Left ventricle myocardium inferior (tissue), 1 donor: ENCODE measurements at places on chromosomes 1 and 21.

GRCh38 chr1:83499998-83500397 lies 498.9 kb downstream of the TTLL7 start:
- no peak for DNase-seq

- DNase-seq, result no peak
Observed at GRCh38 chr1:19128968-19129514, 81.0 kb downstream of the UBR4 start.

DNA sequence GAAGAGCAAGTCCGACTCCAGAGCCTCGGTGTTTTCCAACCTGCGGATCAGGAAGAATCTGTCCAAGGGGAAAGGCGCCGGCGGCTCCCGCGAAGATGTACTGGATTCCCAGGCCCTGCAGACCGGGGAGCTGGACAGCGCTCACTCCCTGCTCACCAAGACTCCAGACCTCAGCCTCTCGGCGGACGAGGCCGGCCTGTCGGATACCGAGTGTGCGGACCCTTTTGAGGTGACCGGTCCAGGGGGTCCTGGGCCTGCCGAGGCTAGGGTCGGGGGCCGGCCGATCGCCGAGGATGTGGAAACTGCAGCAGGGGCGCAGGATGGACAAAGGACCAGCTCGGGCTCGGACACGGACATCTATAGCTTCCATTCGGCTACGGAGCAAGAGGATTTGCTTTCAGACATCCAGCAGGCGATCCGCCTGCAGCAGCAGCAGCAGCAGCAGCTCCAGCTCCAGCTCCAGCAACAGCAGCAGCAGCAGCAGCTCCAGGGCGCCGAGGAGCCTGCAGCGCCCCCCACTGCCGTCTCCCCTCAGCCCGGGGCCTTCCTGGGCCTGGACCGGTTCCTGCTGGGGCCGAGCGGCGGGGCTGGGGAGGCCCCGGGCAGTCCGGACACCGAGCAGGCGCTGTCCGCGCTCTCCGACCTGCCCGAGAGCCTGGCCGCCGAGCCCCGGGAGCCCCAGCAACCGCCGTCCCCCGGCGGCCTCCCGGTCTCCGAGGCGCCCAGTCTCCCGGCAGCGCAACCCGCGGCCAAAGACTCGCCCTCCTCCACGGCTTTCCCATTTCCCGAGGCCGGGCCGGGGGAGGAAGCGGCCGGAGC lies 827 bp downstream of the FMN2 start:
- no peak for DNase-seq

GRCh38 chr1:46512135-46512791 lies 22.6 kb downstream of the DMBX1 start:
- DNase-seq, result no peak

GRCh38 chr1:202567738-202568137 lies 142.5 kb downstream of the SYT2 start:
- DNase-seq, result no peak

DNA sequence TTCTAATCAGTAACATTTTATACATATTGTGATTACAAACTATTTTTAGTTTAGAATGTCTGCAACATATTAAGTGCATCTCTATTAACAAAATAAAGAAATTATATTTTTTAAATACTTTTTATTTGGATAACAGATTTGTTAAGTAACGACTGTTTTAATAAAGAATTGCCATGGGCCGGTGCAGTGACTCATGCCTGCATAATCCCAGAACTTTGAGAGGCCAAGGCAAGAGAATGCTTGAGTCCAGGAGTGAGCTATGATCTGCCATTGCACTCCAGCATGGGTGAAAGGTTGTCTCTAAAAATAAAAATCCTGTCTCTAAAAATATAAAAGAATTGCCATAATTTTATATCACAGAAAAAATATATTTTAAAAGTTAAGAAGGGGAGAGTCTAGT lies 4.1 kb downstream of the LRRIQ3 start:
- no peak for DNase-seq

- DNase-seq, result no peak
Observed at GRCh38 chr1:56758794-56759193, 60.4 kb downstream of the FYB2 start.

GRCh38 chr1:29050166-29050565 lies 73.5 kb downstream of the TMEM200B start:
- no peak for DNase-seq

DNA sequence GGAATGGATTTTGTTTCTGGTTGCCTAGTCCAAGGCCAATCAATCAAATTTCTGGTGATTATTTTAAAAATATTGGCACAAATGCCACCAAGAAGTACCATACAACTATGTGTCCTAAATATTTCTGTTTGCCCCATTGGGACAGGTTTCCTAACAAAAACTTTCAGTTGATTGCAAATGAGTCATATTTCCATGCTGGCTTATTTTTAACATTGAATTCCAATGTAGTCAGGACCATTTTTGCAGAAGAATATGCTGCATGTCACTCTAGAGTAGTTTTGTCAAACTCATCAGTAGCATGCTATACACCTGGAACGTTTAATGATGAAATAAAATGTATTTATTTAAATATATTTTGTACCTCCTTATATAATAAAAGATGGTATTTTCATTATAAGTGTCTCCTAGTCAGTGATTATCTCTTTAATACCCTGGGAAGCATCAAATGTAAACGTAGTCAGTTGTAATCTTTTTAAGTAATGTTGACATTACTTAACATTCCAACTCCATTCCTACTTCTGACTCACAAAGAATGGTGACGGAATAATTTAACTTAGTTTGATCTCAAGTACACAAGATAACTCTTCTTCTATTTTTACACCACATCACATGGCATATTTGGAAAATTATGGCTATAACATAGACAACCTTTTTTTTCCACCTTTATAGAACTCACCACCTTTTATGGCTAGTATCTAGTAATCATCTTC lies 39.0 kb upstream of the USH2A start:
- DNase-seq, result no peak

DNA sequence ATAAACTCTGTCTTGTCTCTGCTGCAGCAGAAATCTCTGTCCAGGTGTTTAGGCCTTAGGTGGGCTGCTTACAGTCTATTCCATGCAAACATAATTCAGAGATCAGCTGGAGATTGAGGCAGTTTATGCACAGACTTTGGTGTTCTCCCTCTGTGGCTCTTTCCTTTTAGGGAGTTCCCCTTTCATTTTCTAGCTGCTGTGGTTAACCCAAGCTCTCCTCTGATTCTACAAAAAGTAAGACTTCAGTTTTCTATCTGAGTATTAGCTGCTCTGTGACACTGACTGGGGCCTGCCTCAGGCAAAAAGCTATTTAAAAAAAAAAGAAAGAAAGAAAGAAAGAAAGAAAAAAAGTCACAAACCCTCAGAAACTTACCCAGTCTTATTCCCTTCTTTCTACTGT lies 211.1 kb downstream of the CAMTA1 start:
- DNase-seq, result no peak

DNA sequence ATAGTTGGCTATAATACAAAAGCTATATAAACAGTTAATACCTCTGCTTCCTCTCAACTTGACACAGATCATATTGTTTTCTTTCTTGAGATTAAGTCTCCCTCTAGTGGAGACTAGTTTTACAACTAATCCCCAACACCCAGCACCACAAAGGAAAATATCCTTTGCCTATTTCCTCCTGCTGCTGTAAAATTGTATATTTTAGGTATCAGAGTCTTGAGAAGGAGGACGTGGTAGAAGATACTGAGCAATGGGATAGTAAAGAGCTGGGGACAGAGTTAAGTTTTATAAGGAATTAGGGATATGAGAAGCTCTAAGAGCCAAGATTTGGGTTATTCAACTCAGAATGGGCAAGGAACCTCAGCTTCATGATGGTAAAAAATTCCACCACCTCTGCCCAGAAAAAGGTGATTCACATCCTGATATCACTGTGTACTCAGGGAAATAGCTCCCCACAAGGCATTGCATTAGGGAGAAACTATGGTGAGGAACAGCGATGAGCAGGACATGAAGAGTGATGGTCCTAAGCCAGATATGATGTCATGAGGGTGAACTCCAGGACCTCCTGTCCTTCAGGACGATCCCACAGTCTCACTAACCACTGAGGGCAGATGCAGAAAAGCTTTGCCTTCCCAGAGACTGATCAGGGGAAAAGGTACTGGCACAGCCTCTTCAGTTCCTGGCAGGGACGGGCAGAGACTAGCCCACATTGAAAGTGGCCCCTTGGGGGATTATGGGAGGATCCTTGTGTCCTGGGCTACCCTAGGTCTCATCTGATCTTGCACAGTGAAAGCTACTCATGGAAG lies 14.7 kb upstream of the CFAP126 start:
- DNase-seq, result no peak

DNA sequence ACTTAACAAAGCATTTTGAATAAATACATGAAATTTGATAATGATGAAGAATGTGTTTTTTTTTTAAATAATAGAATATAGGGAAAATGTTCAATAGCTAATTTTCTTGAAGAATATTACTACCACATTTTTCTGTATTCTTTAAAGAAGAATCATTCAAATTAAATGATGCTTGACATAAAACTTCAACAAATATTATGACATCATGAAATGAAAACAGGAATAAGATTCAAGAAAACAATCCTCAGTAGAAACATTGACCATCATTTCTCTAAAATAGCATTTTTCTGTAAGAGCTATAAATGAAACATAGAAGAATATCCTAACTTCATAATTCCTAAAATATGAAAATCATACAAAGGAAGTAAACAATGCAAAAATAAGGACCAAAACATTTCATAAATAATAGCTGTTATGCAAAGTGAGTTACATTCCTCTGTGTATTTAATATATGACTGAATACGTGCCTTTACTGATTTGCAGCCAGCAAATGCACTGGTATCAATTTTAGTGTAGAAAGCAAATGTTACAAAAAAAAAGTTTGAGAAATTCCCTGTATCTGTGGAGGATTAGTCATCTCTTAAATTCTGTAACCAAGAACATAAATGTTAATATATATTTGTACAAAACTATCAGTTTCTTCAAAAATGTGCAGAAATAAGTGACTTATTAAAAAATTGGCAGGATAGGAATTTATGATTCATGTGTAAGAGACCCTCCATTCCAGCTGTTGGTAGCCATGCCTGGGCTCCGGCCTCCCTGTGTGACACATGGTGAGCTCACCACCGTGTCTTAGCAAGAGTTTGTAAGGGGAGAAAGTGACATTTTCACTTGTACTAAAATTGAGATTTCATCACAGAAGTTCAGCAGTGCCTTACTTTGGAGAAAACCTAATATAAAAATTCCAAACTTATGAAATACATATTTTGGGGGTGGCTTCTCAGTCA lies 15.0 kb upstream of the PTPN14 start:
- no peak for DNase-seq

- DNase-seq, result no peak
Observed at GRCh38 chr1:81232420-81232819, 568.3 kb upstream of the ADGRL2 start.

- DNase-seq, result no peak
Observed at GRCh38 chr1:164577291-164577690, 18.3 kb downstream of the PBX1 start.

DNA sequence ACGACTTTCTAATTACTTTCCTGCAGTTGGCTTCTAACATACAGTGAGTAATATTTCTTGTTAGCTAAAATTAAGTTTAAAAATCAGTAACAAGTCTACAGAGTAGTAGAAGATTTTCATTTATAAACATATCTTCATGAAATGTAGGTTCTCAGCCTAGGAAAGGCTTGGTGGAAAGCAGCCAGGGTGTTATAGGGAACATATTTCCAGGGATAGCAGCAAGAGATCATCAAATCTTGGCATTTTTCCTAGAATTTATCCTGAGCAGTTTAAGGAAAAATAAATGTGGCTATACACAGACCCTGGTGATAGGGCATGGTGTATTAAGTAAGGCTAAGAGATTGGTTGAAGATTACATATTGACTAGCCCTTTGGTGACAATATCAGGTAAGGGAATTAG lies 203.5 kb upstream of the NEGR1 start:
- no peak for DNase-seq

DNA sequence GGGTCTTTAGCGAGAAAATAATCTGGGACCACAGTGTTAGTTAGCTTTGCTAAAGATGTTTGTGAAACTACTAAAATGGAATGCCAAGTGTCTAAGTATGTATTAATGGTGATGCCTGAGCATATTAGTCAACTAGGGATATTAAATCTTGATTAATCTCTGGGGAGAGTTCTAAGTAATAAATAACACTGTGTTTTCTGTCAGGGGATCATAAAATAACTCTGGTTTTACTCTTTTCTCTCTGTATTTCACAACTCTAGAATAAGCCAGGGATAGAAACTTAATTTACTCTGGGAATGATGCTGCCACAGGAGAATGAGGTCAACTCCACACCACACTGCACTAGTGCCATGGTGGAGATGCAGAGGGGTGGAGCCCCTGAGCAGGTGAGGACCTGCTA lies 399.2 kb downstream of the PTBP2 start:
- no peak for DNase-seq

DNA sequence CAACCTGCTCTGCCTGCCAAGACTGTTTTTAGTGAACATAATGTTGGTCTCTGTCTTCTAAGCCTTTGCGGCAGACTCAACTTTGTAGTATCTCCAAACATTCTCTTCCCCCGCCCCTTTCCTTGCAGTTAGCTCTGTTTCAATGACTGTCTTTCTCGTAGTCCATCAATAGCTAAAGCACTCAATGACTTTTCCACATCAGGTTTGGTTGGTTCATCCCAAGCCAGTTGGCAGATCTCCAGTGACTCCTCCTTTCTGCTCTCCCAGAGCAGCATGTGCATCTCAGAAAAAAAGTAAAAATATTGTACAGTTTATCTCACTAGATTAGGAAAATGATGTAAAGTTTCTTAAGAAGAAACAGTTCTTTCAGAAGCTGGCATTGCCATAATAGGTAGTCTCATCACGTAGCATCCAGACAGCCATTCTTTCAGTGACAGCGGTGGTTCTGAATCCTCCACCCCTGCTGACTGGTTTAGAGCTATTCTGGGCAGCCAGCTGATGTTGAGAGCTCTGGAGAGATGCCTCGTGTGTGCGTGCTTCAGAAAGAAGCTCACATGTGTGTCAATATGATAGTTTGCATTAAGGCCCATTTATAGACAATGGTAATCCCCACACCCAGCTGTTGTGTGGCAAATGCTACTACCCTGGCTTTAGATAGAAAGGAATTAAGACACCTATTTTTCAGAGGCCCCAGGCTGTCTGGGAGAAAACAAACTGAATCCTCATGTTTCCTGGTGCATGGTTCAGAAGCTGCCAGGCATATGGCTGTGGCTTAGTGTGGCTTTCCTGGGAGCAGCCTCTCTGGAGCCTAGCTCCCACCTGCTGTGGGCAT lies 53.2 kb downstream of the CNN3 start:
- DNase-seq, result no peak

DNA sequence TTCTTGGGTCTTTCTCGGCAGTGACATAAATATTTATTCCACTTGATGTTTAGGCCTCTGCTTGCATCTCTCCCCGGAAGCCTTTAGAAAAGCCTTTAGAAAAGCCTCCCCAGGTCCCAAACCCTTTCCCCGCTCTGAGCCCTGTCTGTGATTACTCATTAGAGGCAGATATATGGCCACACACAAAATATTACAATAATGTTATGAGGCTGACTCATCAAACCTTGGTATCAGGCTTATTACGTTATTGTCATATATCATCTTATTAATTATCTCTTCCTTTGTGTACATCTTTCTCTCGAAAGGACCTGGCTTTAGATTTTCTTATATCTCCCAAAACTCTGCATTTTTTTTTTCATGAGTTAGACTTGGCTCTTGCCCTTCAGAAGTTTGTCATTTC lies 69.5 kb downstream of the FGGY start:
- DNase-seq, result no peak

- DNase-seq, result no peak
Observed at GRCh38 chr1:101748077-101748476, 248.6 kb downstream of the OLFM3 start.

GRCh38 chr1:246450611-246451251 lies 56.3 kb downstream of the SMYD3 start:
- DNase-seq, result no peak
